ENCODE measurements at places on chromosomes 4 and X.

DNA sequence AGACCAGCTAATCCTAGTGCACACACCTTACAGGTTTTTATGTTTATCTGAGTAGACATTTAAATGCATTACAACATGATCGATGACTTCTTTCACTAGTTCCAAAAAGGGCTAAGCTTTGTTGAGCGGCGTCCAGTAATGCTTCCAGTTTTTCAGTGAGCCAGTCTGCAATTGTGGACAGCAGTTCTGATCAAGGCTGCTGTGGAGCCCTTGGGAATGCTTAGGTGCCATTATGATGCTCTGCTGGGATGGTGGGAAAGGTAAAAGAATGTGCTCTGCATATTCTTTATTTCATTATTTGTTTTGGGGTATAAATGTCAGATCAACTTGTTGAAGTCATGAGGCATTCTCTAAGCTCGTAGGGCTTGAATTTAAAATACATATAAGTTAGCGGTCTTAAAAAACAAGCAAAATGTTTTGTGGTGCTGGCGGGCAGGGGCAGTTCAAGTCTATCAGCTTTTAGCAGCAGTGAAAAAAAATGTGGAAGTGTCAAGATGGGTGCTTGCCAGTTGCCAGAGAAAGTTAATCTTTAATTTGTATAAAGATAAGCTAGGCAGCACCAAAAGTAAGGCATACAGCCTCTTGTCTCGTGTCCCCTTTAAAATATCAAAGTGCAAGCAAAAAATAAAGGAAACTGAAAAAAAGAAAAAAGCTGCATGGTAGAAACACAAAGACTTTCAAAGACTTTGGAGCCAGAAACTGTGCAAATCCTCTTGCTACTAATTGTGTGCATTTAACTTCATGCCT, 5.8 kb downstream of the MID1IP1 start:
- DNase-seq = no peak

DNA sequence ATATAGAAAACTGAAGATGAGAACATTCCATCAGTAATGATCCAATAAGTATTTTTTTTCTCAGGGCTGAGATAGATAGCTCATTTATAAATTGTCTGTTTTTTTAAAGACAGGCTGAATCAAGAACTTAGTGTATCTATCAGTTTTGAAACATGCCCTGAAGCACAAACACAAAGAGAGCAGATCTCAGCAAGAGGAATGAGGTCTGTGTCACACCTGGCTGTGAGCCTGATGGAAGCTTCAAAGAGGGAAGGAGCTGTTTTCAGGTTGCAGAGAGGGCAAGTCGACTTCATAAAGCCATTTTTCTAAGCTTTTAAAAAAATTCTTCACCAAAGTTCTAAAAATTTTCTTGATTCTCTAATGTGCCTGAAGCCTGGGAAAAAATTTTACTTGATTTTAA, 434.9 kb downstream of the PDGFC start:
- no peak for DNase-seq

GRCh38 chr4:11111876-11112275, 316.8 kb downstream of the HS3ST1 start:
- no peak for DNase-seq

DNA sequence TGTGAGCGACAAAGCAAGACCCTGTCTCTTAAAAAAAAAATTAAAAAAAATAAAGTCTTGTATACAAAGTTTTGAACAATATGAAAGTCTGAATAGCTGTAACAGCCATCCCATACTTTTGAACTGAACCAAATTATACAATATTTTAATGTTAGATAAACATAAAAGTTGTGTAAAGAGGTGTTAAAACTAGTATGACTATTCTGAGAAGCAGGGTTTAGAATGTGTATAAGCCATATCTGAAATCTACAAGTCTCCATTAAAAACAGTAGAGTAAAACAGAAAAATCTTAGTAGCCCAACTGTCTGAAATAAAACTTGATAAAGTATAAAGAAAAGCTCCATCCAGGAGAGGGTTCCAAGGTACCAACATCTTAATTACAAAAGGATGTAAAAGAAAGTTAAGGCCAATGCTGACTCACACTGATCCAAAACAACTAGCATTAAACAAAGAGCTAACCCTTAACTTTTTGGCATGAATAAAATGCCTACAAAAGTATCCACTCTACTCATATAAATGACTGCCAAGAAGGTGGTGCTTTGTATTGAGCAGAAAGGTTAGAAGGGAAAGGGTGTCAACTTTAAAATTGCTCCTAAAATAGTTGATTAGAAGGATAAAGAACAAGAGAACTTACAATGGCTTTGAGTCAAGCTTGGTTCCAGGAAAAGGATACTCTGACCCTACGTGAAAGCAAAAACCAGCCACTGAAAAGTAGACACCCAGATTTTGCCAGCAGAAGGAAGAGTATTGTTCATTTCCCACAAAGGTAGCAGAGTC, 18.5 kb downstream of the CNOT6L start:
- no peak for DNase-seq

DNA sequence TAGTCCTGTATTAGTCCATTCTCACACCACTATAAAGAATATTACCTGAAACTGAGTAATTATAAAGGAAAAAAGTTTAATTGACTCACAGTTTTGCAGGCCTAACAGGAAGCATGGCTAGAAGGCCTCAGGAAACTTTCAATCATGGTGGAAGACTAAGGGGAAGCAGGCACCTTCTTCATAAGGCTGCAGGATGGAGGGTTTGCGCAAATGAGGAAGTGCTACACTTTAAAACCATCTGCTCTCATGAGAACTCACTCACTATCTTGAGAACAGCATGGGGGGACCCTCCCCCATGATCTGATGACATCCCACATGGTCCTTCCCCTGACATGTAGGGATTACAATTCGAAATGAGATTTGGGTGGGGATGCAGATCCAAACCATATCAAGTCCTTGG, 12.1 kb upstream of the MAGEA11 start:
- DNase-seq = no peak

DNA sequence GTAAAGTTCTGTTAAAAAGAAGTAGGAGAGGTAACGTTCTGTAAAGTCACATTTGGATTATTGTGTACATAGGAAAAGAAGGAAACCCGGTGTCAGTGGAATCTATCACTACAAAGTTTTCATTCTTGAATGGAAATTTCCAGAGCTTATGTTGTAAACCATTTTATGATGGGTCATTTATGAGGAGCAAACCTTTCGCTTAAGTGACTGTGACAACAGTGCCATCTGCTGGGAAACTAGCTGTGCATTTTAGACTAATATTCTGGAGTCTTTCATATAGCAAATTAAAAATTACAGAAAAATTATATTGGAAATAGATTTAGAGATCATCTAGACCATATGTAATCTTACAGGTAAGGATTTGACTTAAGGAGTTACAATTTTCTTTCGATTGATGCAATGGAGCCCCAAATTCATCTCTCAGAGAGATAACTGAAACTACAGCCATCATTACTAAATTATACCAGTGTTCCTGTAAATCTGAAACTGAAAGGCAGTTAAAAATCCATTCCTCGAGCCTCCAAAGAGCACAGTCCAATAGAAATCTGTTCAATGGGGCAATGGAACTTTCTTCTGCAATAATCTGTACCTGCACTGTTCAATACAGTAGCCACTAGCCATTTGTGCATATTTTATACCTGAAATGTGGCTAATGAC, 26.9 kb downstream of the ASB9 start:
- DNase-seq = no peak

- DNase-seq = no peak
Measured at GRCh38 chr4:123709336-123709735, 312.7 kb downstream of the SPRY1 start.

DNA sequence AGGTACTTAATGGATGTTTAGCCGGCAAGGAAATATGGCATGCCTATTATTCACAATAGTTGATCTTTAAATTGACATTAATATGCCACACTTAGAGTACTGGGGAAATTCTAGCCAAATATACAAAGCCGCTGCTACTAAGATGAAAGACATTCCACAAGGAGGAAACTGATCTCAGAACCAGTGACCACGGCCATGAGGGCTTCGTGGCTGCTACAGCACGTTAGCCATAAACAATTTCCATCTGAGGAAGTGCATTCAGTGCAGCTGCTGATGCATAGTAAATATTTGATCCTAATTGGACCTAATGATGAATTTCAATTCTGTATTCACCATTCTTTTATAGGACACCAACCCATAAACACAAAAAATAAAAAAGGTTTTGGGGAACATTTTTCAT, 59.1 kb downstream of the SORBS2 start:
- DNase-seq = no peak

DNA sequence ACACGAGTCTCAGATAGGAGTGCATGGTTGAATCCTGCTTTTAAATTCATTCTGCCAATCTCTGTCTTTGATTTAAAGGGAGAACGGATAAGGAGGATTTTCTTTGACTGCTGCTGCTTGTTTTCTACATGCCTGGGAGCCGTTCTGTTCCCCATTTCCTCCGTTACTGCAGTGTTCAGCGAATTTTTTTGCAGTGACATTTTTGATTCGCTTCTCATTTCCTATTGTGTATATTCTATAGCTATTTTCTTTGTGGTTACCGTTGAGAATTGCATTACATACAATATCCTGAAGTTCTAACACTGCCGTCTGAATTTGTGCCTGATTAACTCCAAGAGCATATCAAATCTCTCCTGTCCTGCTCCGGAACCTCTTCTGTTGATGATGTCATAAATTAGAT, 14.8 kb upstream of the MAEA start:
- no peak for DNase-seq

GRCh38 chr4:66475596-66475995, 805.3 kb upstream of the EPHA5 start:
- no peak for DNase-seq

- no peak for DNase-seq
Measured at GRCh38 chr4:124429746-124430250, 282.7 kb downstream of the ANKRD50 start.

DNA sequence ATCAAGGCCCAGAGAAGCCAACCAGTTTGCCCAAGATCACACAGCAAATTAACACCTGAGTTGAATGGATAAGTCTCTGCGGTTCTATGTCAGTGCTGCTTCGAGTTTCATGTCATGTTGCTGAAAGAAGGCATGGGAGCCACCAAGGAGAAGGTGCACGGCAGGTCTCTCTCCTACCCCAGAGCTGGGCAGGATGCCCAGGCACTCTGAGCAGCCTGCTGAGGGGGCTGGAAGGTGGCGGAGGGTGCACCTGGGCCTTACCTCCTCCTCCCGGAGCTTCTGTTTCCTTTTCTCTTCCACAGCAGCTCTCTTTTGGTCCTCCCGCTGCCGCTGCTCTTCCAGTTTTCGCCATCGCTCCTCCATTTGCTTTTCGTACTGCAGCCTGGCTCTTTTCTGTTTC, 53.6 kb downstream of the MAP7D2 start:
- DNase-seq = no peak

DNA sequence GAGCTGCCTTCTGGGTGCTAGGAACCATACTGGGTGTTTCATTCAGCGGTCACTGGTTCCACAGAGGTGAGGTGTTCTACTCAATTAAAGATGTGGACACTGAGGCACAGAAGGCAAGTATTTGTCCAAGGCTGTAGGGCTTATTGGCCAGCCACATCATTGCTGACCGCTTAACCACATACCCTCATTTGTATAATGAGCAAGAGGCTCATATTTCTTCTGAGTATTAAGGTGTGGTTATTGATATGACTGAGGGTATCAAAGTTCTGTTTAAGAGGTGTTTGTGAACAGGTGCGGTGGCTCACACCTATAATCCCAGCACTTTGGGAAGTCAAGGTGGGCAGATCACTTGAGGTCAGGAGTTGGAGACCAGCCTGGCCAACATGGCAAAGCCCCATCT, 14.3 kb downstream of the RNF4 start:
- DNase-seq = no peak

GRCh38 chr4:145001635-145002034, 96.4 kb downstream of the ANAPC10 start:
- no peak for DNase-seq

GRCh38 chrX:133151336-133151735, 54.4 kb upstream of the USP26 start:
- no peak for DNase-seq

- no peak for DNase-seq
Measured at GRCh38 chr4:8030121-8030781, 90.6 kb upstream of the AFAP1 start.

DNA sequence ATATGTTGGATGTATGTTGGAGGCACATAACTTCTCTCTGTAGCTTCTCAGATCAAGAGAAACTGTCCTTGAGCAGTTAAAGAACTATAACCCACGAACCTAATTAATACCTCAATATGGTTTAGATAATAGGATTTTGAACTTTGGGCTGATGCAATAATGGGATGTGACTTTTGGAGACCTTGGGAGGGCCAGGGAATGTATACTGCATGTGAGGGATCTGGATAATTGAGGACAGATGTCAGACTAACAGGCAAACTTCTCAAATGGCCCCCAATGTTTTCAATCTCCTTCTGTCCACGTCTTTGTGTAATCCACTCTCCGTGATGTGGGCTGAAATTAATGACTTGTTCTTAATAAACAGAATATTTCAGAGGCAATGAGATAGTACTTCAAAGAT, 202.2 kb upstream of the FAT4 start:
- no peak for DNase-seq

GRCh38 chr4:70703619-70704214, 15.4 kb downstream of the UTP3 start:
- DNase-seq = no peak

- DNase-seq = no peak
Measured at GRCh38 chrX:9342561-9343051, 122.3 kb upstream of the TBL1X start.

- no peak for DNase-seq
Measured at GRCh38 chr4:96713271-96713850, 873.5 kb downstream of the PDHA2 start.

DNA sequence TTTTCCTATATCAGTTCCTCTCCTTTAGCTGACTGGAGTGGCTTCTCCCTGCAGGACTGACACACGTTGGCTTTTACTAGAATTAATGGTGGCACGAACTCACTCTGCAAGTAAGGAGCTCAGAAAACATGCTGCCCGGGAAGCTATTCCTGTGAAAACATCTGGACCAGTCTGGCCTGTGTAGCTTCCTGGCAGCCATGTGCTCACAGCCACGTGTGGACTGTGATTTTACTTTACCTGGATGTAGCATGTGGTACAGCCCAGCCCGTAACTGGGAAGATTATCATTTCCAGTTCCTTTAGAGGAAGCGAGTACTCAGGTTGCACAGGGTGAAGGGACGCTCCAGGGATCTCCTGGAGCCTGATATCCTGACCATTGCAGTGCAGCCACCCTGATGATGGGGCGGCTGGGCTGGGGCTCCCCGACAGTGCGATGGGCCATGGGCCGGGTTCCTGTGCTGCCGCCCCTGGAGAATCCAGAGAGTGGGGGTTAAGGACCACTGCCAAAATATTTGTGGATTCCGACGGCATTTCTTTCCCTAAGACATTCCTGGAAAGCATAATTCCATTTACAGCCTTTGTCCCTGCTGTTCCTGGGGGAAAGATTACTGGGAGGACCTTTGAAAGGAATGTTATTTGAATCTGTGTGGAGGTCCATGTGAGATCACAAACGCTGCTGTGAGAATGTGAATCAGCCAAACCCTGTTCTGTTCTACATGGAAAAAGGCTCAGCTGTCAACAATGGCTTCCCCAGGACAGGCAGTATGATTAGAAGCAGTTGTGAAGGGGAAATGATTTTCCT, 35.0 kb downstream of the PROM1 start:
- DNase-seq = no peak

Measured in stimulated activated CD8-positive, alpha-beta memory T cell treated with anti-CD3 and anti-CD28 coated beads, Interleukin-15, amount 100 ng/mL, for 24 hours (primary cell).